SHP77 (cell line): ENCODE measurements at places on chromosomes 1 and 21.

GRCh38 chr1:157138220-157139051 is at the start of gene ETV3:
ETV3 (minus strand) TSS chr1:157138395; CDS start chr1:157136352, 2,043 bp downstream.
- peak; percentile 93 for DNase-seq

GRCh38 chr1:76256289-76257223 is 182.0 kb downstream of the ST6GALNAC3 start:
- DNase-seq, result no peak

- DNase-seq, result no peak
These were observed 16.4 kb downstream of the KCNA10 start for GRCh38 chr1:110502402-110503151.

DNA sequence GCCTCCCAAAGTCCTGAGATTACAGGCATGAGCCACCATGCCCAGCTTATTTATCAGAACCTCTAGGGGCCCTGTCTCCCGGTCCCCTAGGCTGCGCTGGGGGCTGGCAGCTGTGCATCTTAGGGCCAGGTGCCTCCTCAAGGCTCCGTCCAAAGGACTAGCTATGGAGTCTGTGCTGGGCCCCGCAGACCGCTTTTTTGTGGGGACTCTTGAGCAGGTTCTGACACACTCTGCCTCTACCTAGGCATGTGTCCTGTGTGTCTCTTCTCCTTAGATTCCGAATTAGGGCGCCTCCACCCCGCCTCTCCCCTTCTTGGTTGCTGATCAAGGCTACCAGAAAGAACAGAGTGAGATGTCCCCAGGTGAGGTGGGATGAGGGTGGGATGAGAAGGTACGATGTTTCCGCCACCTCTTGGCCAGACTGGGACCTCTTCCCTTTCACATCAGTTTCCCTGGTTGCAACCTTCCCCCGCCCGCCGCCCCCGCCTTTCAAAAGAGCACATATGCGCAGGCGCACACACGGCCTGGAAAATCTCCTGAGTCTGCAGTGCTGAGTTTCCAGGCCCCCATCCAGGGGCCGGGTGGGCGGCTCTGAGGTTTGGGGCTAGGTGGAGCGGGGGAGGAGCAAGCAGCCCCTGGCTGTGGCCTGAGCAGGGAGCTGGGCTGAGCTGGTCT is 5.0 kb upstream of the PTPN7 start:
- no peak for DNase-seq

- no peak for DNase-seq
These were observed 6.3 kb downstream of the KIF21B start for GRCh38 chr1:201016943-201017827.

- DNase-seq, result no peak
These were observed 107.0 kb upstream of the TLR5 start for GRCh38 chr1:223249854-223250631.

DNA sequence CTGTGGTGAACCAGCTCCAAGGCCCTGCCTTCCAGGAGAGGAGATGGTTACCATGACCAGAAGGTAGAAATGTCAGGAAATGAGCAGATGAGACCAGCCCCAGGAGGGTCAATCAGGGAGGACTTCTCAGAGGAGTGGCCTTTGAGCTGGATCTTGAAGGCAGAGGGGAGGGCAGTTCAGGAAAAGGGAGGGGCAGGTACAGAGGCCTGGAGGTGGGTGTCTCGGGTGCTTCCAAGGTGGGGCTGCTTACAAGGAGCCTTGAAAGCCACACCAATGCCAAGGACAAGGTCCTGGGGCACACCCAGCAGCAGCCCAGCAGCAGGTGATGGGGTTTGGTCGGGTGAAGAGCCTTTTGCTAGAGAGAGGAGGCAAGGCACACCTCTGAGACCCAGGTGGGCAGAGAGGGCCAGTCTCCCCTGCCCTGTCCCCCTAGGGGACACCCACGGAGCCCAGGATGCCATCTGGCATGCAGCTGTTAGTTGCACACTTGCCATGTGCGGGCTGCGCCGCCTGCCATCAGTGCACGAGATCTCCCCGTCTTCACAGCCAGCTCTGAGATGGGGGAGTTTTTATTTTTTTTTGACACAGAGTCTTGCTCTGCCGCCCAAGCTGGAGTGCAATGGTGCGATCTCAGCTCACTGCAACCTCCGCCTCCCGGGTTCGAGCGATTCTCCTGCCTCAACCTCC is 18.5 kb downstream of the SLC66A1 start:
- DNase-seq, result no peak

DNA sequence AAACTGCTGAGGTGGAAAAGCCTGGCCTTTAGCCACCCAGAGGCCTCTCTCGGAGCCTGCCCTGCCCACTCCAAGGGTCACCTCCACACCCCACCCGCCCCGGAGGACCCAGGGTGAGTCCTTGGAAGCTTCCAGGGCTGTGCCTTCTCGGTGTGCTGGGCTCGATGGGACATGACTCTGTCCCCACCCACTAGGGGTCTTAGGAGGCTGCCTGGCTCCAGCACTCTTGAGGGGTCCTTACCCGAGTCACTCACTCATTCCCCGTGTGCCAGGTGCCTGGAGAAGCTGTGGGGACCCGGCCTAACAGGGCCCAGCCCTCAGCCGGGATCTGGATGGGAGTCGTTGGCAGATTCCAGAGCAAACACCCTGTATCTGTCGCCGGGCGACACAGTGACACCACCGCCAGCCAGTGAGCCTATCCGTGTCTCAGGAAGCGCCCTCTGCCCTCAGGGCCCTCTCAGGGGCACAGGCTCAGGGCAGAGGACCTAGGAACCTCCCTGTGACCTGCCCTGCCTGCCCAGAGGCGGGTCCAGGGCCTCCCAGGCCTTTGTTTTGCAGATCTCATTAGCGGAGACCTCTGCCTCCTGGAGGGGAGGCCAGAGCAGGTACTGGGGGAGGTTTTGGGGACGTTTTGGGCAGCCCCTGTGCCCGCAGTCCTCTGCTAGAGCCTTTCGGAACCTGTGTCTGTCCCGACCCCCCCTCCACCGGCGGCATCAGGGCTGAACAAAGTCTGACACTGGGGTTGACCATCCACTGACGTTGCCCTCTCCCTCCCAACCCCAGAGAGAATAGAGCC is 3.1 kb upstream of the PRKCZ start:
- DNase-seq, result no peak

- DNase-seq, result peak; percentile 42
These were observed 126.7 kb upstream of the CSF3R start for GRCh38 chr1:36609241-36610027.

GRCh38 chr1:3480369-3480719 is 25.9 kb downstream of the ARHGEF16 start:
- DNase-seq, result no peak

- DNase-seq, result no peak
These were observed 127.0 kb downstream of the NME7 start for GRCh38 chr1:169240449-169241232.

DNA sequence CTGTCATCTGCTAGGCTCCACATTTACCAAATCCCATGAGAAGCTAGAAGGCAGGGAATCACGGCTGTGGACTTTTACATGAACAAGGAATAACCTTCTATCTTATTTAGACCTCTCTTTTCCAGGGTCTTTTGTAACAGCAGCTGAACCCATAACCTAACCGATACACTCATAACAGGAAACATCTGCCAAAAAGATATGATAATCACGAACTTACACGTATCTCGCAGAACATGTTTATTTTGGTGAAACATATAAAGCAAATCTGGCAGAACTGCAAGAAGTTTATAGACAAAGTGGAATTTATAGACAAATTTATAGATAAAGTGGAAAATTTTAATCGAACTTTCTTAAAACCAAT is 20.4 kb downstream of the TINAGL1 start:
- no peak for DNase-seq

DNA sequence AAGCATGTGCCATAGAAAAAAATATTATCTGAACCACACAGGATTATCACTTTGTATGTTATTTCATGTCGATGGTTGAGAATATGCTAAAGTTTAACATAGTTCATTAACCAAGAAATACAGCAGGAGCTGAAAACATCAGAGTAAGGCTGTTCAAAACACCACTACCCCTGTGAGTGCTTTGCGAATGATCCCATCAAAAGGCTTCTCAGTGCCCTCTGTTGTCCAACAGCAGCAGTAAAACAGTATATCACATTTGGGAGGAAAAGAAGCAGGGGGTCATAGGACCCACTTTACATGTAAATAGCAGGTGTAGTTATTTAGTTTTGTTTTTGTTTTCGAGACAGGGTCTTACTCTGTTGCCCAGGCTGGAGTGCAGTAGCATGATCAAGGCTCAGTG is 289.4 kb upstream of the FMN2 start:
- no peak for DNase-seq

- DNase-seq, result no peak
These were observed 2.0 kb upstream of the OR2T4 start for GRCh38 chr1:248359415-248359814.

- DNase-seq, result no peak
These were observed 37.2 kb downstream of the SLC37A1 start for GRCh38 chr21:42550817-42551216.
